ENCODE measurements at places on chromosomes 3 and 15.
A peak's percentile ranks its signal among the peaks of the same experiment; 100 is the strongest.

- DNase-seq: no peak
These were observed 8.2 kb upstream of the GANC start for GRCh38 chr15:42264795-42265194.

DNA sequence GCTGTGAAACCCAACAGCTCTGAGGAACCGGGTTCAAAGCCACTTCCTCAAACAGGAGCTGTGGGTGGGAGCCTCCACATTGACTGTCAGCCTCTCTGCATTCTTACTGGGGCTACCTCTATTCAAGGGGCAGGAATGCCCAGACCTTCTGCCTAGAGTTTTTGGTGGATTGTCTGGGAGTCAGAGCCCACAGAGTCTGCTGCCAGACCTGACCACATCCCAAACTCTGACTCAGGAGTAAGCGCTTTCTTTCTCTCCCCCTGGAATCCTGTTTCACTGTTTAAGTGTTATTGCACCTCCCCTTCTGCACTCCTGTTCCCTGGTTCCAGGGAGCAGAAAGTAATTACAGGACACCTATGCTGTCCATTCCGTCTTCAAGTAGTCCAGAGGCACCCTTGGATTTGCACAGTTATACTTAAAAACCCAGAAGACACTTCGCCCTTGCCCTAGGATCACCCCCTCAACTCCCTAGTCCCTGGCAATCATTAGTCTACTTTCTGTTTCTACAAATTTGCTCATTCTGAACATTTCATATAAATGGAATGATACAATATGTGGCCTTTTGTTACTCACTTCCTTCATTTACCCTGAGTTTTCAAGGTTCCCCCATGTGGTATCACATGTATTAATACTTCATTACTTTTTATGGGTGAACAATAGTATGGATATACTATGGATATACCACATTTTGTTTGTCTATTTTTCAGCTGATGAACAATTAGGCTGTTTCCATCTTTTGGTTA is 37.9 kb upstream of the TJP1 start:
- no peak for DNase-seq

DNA sequence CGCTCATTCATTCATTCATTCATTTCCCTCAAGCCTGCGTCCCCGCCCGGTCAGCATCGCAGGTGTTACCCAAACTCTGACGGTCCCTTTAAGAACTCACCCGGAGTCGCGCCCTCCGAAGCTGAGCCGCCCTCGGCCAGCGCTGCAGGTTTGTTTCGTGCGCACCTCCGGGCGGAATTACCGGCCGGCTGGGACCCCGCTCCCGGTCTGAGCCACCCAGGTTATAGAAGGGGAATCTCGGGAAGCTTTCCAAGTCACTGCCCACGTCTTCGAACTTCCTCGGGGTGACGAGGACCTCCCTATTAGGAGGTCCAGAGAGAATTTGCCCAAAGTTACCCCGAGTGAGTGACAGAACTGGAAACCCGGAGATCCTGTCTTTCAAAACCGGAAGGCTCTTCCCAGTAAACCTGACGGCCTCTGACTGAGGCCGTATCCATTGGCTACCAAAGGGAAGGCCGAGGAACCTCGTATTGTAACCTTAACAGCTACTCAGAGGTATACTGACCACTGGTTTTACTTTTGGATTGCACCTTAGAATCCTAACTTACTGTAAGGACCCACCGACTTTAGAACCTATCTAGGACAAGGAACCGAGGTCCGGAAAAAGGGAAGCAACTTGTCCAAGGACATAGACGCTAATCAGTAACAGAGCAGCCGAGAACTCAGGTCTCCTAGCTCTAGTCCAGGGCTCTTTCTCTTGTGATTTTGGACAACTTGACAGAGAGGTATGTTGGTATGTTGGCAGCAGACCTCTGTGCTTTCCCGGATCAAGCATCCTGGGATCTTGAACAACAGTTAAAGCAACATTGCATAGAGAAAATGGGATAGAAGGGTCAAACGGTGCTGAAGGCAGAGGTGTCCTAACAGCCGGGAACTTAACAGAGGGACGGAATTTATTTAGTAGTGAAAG is 788 bp upstream of the DLG1 start:
- DNase-seq: no peak

- DNase-seq: no peak
These were observed 7.2 kb upstream of the MCF2L2 start for GRCh38 chr3:183435661-183436060.

DNA sequence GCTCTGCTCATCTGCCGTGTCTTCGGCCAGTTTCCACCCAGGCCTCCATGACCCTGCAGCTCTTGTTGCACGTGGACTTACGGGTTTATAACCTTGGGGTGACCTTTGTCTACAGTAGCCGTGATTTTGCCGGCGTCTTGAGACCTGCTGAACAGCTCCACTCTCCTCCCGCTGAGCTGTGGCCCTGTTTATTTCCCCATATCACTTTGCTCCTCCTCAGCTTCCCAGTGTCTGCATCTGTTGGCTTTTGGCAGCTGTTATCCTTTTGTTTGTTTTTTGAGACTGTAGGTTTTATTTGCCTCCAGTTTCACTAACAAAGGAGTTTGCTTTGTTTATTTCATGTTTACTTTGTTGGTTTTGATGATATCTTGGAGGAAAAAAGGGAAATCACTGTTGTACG is 29.3 kb upstream of the SLC28A1 start:
- DNase-seq: no peak

- DNase-seq: no peak
These were observed 136.0 kb upstream of the RARB start for GRCh38 chr3:25292036-25292435.

GRCh38 chr15:96339619-96340347 is 9.3 kb downstream of the NR2F2 start:
- no peak for DNase-seq

DNA sequence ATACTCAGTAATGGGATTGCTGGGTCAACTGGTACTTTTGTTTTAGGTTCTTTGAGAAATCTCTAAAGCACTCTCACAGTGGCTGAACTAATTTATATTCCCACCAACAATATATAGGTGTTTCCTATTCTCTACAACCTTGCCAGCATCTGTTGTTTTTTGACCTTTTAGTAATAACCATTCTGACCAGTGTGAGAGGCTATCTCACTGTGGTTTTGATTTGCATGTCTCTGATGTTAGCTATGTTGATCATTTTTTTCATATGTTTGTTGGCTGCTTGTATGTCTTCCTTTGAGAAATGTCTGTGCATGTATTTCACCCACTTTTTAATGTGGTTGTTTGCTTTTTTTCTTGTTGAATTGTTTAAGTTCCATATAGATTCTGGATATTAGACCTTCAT is 98.2 kb upstream of the DCBLD2 start:
- no peak for DNase-seq

DNA sequence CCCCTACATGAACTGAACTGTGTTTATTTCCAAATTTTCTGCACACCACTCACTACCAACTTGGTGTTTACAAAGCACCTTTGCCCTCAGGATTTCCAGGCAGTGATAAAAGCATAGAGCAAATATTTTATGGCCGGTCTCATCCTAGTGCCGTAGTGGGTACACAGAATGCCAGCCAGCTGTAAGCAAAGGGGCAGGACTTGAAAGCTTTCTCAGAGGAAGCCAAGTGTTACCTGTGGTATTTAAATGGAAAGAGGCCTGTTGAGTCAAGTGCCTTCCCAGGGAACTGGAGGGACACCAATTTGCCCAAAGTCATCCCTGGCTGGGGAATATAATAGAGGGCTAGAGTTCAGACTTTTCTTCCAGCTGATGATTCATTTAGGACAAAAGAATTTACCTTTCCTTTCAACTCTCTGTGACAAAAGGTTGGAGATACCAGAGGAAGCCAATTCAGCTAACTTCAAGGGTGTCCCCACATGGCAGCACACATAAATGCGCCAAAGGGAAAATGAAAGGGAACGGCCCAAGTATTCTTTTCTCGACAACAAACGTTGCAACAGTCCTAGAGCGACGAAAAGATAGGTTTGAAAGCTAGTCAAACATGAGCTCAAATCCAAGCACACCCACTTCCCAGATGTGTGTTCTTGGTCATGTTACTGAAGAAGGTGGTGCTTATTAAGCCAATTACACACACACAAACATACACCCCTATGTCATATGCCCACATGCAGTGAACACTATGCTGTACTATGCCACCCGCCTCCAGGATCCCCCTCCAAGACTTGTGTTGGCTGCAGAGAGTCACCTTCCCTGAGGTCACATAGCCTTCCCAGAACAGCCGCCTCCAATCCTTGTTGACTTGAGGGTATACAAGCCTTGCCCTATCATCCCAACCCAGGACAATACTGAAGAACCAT is 27.7 kb downstream of the MAGI1 start:
- no peak for DNase-seq

DNA sequence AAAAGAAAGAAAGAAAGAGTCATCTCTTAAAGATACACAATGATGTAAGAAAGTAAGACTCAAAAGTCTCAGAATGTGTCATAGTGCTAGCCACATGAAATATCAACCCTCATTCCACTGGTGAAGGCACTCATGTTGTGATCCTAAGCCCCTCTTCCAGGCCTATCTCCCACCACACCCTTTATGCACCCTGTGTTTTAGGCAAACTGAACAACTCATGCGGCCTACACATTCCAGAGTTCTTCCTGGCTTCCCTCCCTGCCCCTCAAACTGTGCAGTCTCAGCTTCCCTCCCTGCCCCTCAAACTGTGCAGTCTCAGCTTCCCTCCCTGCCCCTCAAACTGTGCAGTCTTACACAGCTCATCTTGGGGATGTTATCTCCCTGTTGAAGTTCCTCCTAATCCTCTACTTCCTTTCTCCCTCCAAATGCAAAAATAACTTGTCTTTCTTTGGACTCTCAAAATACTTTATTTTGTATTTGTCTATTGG is 69.0 kb upstream of the FNDC3B start:
- no peak for DNase-seq

DNA sequence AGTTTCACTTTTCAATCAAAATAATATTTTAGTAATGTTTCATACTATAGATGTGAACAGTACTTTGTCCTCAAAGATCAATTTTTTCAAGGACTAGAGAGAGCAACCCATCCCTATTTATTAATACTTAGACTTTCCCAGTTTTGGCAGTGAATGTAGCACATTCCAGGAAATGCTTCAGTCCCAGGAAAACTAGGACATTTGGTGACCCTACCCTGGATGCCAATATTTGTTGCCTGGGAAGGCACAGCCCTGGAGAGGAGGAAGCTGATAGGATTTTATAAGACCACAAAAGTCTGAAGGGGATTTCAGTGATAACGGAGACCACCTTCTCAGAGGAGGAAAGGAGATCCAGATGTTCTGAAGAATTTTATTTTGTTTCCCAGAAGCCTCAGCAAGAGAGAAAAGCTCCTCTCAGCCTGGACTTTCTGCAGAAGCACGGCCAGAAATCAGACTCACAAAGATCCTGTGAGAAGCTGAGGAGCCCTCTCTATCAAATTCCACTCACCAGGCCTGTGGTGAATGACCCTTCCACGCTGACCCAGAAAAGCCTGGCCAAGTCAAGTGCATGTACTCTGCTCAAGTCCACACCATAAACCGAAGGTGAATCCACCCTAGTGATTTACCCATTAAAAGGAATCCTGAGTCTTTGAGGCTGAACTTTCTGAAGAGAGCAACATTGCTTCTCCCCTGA is 87.7 kb upstream of the ABHD17C start:
- no peak for DNase-seq

GRCh38 chr3:1091286-1091685 is 1.5 kb upstream of the CNTN6 start:
- DNase-seq: peak; percentile 23

DNA sequence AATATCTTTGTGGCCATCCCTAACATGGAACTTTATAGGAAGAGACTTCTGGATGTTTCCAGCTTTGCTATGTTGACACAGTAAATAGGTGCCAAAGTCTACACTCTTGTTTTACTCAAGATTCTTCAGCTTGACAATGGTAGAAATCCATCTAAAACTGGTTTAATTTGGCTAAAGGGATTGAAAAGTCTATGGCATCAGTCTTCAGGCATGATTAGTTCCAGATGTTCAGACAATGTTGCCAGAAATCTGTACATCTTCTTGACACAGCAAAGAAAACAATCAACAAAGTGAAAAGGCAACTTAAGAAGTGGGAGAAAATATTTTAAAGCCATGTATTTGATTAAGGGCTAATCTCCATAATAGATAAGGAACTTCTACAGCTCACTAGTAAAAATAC is 130.5 kb downstream of the LRRC3B start:
- DNase-seq: no peak

GRCh38 chr3:24185738-24186384 is 240.8 kb downstream of the NR1D2 start:
- DNase-seq: peak; percentile 46

DNA sequence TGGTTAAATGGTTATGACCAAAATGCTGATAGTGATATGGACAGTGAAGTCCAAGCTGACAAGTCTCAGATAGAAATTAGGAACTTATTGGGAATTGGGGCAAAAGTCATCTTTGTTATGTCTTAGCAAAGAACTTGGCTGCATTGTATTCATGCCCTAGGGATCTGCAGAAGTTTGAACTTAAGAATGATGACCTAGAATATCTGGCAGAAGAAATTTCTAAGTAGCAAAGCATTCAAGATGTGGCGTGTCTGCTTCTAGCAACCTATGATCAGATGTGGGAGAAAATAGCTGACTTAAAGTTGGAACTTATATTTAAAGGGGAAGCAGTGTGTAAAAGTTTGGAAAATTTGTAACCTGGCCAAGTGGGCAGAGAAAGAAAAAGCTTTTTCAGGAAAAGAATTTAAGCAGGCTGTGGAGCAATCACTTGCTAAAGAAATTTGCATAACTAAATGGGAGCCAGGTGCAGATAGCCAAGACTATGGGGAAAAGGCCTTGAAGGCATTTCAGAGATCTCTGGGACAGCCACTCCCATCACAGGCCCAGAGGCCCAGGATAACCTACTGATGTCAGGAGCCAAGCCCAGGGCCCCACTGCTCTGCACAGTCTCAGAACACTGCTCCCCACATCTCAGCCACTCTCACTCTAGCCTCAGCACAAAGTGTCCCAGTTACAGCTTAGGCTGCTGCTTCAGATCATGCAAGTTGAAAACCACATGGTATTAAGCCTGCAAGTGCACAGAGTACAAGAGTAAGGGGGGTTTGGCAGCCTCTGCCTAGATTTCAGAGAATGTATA is 147.8 kb upstream of the TGFBR2 start:
- no peak for DNase-seq

DNA sequence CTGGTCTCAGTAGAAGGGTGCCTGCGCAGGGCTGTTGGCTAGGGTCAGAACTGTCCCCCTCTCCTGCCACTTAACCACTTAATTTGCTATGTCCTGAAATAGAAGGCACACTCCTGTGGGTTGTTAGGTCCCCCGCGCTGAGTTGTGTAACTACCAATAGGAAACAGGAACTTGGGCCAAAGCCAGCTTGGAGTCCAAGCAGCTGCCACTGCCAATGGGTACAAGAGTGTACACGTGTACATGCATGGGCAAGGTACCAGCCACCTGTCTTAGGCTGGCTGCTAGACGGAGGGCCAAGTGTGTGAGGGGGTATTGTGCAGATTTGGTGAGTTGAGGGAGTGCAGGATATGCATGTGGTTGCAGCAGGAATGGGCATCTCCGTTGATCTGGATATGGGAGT is 29.7 kb upstream of the POLG start:
- DNase-seq: no peak

DNA sequence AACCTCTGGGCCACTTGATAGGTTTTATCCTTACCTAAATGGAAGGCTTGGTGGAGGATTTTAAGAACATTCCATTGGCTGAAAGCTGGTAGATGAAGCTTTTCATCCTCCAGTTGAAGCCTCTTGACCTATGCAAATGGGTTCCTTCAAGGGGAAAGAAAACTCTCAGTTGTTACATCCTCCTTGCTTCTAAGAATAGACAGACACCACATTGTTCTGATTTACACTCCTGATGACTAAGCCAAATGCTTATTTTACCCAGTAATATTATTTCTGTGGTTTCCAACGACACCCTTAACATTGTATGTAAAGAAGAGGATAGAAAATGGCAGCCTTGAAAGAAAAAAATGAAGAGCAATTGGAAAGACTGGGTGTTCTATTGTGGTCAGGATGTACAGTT is 480.5 kb downstream of the OTOL1 start:
- no peak for DNase-seq
